Transverse colon (tissue), 4 donors: ENCODE measurements at places on chromosomes 4 and X. TPM values are rescaled to one million over a fixed set of nuclear protein-coding genes. Genes with fewer than 3 reads are reported as not detected.

Gene PFKFB1
- total RNA-seq, result 0.55 TPM

Gene GNRHR
- total RNA-seq, result not detected

Gene PRDM8
- total RNA-seq, result 0.20 TPM

Gene CT45A9
- not detected for total RNA-seq

Gene CLDN24
- not detected for total RNA-seq

Gene UCHL1
- 35.5 TPM for total RNA-seq

Gene ESX1
- not detected for total RNA-seq

Gene PAGE4
- not detected for total RNA-seq

Gene PTCHD1
- 1.6 TPM for total RNA-seq

Gene SLC7A11
- total RNA-seq, result 2.5 TPM

Gene CDKL2
- 1.2 TPM for total RNA-seq

Gene IL2RG
- total RNA-seq, result 36.2 TPM

Gene NOCT
- total RNA-seq, result 33.7 TPM

Gene ERVMER34-1
- total RNA-seq, result 0.27 TPM

Gene SPACA5
- total RNA-seq, result not detected

Gene SMPX
- total RNA-seq, result 6.1 TPM

Gene CENPC
- total RNA-seq, result 24.2 TPM

Gene TMSB15C
- 2.2 TPM for total RNA-seq

Gene PTPN13
- 9.0 TPM for total RNA-seq

Gene PABPC1L2B
- not detected for total RNA-seq

Gene RBM47
- 619 TPM for total RNA-seq

Gene PDCL2
- not detected for total RNA-seq

Gene XAGE2
- total RNA-seq, result not detected
